NCI-H2029 (cell line): ENCODE measurements at places on chromosomes 6 and 20.

DNA sequence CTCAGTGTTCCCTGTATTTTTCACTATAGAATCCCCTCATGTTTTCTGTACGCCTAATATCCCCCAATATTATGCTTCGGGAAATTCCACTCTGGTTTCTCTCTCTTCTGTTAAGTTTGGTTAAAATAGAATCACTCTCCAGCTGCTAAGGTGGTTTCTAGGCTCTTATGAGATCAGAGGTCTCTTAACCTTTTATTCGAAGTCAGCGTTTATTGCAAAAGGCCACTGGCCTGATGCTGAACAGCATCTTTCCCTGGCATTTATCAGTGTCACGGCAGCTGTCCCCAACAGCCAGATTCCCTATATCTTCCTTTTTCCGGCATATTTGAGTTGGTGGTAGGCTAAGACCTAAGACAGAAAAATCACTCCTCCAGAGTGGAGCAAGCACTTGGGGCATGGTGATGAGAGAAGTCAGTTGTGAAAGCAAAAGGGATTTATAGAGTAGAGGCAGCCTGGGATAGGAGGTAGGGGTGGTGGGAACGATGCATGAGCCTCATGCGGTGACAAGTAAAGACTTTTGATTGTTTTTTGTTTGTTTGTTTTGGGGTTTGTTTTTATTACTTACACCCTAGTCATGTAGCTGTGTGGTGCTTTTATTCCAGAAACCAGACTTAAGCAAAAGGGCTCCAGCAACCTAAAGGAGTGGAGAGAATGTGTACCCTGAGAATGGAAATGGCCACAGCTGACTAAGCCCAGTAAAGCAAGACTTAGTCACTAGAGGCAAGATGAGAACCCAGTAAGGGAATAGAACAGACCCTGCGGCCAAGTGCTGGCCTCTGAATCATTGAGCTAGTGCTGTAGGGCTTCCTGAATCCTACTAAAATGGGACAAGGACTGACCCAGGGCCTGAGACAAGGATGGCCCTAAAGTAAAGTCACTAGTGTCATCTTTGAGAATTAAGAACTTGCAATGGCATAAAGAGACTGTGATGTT, 233.0 kb upstream of the PRND start:
- no peak for DNase-seq

GRCh38 chr6:122722746-122723145, 56.8 kb upstream of the FABP7 start:
- no peak for DNase-seq

- DNase-seq = no peak
These were observed 407.7 kb downstream of the CDH26 start for GRCh38 chr20:60365882-60366281.

DNA sequence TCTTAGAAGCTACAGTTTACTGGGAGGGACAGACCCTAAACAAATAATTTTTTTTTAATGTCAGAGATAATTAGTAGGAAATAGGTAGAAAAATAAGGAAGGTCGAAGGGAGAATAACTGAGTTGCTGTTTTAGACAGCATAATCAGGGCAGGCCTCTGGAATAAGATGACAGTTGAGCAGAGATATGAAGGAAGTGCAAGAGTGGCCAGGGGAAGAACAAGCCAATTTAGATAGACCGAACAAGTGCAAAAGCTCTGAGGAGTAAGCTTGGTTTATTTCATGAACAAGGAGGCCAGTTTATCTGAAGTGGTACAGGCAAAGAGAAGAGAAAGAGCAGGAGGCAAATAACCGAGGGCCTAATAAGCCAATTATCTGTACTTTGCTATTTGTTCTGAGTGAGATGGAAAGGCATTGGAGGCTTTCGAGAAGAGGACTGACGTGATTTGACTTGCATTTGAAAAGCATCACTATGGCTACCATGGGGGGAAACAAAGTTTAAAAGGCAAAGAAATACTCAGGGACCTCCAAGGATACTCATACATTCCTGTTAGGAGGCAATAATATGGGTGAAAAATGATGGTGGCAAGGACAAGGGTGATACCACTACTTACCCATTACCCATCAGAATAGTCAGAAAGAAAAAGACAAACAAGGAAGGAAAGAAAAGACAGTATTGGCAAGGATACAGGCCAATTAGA, 19.7 kb downstream of the PROCR start:
- no peak for DNase-seq

GRCh38 chr20:9407805-9408421, 106.5 kb upstream of the LAMP5 start:
- DNase-seq = no peak

DNA sequence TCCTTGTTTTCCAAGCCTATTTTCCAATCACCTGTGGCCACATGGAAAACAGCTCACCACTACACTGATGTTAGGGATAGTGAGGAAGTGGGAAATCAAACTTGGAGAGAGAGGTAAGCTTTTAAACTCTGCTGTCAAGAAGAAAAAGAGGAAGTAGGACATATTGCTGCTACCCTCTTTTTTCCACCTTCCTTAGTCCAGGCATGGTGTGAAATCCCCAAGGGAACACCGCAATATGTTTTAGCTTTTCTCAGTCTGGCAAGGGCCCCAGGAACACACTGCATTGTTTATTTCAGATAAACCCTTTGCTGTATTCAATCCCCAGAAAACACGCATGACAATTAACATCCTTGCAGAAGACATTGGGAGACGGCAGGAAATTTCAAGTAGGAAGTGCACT, 61.3 kb downstream of the HS3ST5 start:
- no peak for DNase-seq

DNA sequence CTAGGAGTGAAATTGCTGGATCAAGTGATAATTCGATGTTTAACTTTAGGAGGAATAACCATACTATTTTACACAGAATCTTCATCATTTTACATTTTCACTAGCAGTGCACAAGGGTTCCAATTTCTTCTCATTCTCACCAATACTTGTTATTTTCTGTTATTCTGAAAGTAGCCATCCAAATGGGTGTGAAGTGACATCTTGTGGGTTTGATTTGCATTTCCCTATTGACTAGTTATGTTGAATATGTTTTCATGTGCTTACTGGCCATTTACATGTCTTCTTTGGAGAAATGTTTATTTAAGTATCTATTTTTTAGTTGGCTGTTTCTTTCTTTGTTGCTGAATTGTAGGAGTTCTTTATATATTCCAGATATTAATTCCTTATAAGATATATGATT, 164.3 kb downstream of the CD109 start:
- DNase-seq = no peak

- no peak for DNase-seq
These were observed 37.0 kb upstream of the HLA-G start for GRCh38 chr6:29790626-29791025.

GRCh38 chr6:3208098-3208774, 19.2 kb downstream of the TUBB2B start:
- no peak for DNase-seq

DNA sequence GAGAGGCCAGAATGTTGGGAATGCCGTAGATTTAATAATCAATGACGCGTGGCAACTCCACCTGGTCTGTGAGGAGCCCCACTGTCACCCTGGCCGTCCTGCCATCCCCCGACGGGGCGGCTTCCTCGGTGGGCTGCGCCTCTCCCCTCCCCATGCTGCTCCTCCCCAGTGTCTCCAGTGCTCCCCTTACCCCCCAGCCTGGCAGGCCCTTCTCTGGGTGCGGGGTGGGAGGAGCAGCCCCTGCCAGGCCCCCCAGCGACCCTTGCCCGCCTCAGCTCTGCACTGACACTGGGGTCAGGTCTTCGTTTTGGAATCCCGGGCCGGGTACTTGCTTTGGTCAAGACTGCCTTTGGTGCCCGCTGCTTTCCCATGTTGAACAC, 82.3 kb upstream of the FRMD1 start:
- no peak for DNase-seq

- DNase-seq = no peak
These were observed 914.1 kb upstream of the GJE1 start for GRCh38 chr6:141218583-141218982.

GRCh38 chr20:62706344-62706743, 2.3 kb upstream of the NTSR1 start:
- no peak for DNase-seq

- no peak for DNase-seq
These were observed 71.3 kb upstream of the EYA4 start for GRCh38 chr6:133169901-133170300.

DNA sequence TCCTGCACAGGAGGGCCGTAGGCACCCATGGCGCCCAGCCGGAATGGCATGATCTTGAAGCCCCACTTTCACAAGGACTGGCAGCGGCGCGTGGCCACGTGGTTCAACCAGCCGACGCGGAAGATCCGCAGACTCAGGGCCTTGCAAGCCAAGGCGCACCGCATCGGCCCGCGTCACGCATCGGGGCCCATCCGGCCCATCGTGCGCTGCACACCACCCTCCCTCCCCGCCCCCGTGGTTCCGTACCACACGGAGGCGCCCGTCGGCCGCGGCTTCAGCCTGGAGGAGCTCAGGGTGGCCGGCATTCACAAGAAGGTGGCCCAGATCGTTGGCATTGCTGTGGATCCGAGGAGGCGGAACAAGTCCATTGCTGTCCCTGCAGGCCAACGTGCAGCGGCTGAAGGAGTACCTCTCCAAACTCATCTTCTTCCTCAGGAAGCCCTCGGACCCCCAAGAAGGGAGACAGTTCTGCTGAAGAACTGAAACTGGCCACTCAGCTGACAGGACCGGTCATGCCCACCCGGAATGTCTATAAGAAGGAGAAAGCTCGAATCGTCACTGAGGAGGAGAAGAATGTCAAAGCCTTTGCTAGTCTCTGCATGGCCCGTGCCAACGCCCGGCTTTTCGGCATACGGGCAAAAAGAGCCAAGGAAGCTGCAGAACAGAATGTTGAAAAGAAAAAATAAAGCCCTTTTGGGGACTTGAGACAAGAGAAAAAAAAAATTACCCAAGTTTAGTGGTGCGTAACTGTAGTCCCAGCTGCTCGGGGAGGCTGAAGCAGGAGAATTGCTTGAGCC, 9.9 kb upstream of the NCOA5 start:
- DNase-seq = no peak

GRCh38 chr6:453152-453551, 61.6 kb downstream of the IRF4 start:
- DNase-seq = no peak

- DNase-seq = no peak
These were observed 184.4 kb downstream of the HS3ST5 start for GRCh38 chr6:114158411-114158810.

DNA sequence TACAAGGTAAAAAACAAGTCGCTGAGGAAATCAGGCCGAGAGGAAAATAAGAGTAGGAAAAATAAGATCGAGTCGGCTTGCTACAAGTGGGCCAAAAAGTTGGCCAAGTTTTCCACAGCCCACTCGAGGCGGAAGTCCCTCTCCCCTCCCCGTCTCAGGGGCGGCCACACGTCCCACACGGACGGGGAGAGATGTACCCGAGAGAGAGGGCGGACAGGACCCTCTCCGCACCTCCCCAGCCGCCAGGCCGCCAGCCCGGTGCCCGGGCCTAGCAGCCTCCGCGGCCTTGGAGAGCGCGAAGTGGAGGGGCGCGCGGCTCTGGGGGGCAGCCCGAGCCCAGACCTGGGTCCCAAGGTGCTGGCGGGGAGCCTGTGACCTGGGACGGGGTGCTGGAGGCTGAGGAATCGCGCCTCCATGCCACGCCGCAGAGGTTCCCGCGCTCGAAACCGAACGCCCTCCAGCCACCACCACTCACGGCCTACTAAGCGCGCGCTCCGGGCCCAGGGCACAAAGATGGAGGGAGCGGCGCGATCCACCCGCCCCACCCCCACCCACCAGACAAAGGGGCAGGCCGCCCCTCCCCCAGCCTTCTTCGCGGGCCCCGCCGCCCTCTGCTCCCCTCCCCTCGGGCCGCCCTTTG, 1.9 kb upstream of the HMGA1 start:
- DNase-seq = no peak

GRCh38 chr20:38267901-38268514, 7.5 kb upstream of the KIAA1755 start:
- DNase-seq = no peak

DNA sequence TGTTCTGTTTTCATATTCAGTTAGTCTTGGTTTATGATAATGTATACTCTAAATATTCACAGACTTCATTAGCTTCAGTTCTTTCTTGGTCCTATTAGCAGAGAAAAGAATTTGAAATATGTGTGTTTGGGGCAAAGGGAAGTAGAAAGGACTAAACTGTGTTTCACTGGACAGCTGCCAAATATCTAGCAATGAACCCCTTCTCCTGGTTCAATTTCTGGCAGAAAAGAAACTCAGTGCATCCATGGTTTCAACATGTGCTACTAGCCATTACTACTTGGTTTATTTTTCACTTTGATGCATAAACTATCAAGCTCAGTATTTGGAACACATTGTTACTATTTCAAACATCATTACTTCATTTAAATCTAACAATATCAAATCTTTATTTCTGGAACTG, 43.6 kb downstream of the FBXL4 start:
- DNase-seq = no peak

GRCh38 chr6:90497411-90497810, 89.5 kb downstream of the MAP3K7 start:
- DNase-seq = no peak

DNA sequence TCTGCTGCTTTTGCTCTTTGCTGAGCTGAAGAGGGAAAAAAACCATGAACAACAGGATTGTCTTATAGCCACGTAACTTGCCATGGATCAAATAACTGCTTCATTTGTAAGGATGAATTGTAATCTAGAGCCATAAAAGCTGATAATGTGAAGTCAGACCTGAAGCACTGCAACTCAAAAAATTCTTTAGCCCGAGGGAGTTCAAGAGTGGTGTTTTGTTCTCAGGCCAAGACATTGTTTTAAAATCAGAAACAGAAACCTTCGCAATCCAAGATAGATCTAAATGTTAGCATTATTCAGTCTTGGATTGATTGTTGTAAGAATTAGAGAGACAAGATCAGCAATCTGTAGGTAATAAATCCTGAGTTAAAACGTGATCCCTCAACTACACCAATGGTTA, at the start of gene TRAPPC3L:
Gene TRAPPC3L, minus strand, starts transcription at position 34 of the 400 bp plus-strand sequence. CDS start 170 bp downstream, outside the sequence.
- DNase-seq = no peak

GRCh38 chr20:53269380-53269779, 297.2 kb downstream of the TSHZ2 start:
- no peak for DNase-seq

DNA sequence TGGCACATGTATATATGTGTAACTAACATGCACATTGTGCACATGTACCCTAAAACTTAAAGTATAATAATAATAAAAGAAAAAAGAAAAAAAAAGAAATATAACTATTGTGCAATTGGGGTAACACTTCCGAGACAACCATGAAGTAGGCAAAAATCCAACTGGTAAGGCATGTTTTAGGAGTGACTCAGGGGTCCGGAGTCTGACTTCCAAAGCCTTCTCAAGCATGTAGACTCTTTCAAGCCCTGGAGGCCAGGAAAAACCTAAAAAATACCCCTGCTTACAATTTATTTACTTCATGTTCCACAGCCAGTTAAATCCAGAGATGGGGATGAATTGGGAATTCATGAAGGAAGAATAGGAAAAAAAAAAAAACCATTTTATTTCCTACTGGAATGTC, 161.3 kb upstream of the PHACTR1 start:
- DNase-seq = no peak
